Kidney epithelial cell (primary cell): ENCODE measurements at places on chromosomes 1 and 21.

- no peak for DNase-seq
Observed at GRCh38 chr1:82059959-82060358, 259.2 kb downstream of the ADGRL2 start.

- no peak for DNase-seq
Observed at GRCh38 chr21:44854391-44854663, 19.2 kb downstream of the PTTG1IP start.

GRCh38 chr1:17099616-17100340 is 19.5 kb downstream of the PADI2 start:
- DNase-seq = no peak

GRCh38 chr1:33327587-33328325 is 6.9 kb upstream of the A3GALT2 start:
- peak; percentile 85 for DNase-seq

- no peak for DNase-seq
Observed at GRCh38 chr1:41671116-41671755, 186.8 kb upstream of the EDN2 start.

DNA sequence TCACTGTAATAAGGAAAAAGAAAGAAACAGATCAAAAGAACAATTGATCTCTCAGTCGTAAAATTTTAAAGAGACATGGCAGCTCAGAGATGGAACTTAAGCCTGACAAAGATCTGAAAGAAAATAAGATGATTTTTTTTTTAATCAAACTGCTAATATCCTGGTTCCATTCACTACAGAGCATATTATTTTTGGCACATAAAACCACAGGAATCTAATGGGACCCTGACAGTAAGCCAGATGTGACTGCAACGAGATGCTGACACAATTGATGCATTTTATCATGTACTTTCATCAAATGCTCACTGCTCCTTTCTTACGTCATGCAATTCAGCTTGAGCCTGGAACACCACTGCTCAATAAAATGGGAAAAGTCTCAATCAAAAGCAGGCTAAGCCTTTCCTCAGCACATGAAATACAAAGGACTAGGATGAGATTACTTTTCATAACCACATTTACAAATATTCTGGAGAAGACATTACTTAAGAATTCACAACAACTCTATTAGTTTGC is 16.6 kb downstream of the GPATCH2 start:
- DNase-seq = no peak

DNA sequence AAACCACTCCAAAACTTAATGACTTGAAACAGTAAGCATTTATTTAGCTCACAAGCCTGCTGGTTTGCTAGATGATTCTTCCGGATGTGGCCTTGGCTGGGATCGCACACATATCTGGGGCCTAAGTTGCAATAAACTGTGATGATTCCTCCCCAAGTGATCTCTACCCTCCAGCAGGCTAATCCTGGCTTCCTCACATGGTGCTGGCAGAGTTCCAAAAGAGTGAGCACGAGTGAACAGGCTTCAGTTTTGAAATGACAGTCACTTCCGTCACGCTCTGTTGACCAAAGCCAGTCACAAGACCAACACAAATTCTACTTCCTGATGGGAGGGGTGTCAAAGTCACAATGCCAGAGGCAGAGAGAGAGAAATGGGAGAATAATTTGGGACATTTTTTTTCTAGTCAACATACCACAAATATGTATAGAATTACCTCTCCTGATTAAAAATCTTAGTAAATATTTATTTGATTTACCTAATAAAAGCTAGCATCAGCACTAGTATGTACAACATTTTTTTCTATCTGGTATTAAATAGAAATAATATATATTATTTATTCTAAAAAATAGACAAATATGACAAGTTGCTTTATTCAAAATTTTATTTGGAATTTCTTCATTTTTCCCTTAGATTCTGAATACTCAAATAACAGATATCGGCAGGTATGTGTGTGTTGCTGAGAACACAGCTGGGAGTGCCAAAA is 292.7 kb downstream of the TPR start:
- DNase-seq = peak; percentile 77

DNA sequence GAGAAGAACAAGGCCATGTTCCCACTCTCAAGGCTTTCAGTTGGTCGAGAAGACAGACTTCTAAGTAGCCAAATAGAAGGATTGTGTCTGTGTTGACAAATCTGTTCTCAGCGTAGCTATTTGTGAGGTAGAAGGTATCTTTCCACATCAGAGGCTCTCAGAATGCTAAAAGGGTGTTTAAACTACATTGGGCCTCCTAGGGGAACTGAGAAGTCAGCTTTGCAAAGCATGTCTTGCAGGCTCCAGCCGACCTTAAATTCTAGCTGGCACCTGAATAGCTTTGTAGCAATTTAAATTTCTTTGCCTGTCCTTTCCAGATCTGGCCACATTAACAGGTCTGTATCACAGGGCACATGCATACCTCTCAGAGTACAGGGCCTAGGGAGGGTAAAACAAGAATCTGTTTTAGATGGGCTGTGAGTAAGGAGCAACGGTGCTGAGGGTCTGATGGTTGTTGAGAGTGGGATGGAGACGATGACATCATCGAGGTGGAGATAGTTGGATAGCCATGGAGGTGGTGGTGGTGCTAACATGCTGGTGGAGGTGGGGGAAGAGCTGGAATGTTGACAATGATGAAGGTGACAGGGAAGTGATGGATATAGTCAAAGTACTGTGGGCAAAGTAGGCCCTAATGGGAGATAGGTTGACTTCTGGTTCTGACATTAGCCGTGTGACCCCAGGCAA is 17.0 kb upstream of the DMBX1 start:
- no peak for DNase-seq

DNA sequence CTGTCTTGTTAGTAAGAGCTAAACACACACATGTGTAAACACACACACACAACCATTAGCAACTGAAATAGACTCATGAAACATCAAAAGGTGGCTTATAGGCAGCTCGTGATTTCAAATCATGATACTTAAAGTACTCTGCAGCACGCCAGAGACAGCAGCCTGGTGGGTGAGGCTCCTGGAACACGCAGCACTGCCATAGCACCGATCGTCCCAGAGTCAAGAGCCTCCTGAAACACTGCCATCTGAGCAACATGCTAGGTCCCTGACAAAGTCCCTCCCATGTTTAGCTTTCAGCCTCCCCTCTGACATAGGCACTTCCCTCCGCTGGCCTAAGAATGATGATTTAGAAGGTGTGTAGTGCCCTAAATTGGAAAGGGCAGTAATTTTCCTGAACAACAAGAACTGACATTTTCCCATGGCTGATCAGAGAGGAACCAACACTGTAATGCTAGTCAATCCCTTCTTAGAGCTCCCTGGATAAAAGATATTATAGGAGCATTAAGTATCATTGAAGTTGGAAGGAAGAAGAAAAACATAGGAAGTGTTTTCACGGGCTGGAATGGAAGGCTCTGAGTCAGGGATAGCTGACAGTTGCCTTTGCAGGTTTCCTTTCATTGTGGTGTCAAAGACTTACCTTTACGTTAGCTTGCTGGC is 14.1 kb upstream of the DPT start:
- no peak for DNase-seq

GRCh38 chr21:41478319-41479177 is 29.4 kb downstream of the TMPRSS2 start:
- no peak for DNase-seq

DNA sequence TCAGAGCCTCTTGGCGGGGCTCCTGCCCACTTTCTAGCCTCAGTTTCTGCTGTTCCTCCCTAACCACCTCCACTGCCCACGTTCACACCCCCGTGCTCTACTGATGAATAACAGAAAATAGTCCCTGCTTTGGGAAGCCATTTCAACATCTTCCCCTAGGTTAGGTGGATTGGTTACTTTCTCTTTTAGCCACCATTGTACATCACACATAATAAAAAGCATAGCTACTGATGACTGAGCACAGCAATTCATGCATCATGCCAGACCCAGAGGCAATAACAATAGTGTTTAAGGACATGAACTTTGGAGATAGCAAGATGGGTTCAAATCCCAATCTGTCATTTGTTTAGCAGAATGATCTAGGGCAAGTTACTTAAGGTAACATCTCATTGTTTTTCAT is 74.6 kb downstream of the COLGALT2 start:
- no peak for DNase-seq

GRCh38 chr1:170734412-170735175 is 70.7 kb downstream of the PRRX1 start:
- DNase-seq = no peak

DNA sequence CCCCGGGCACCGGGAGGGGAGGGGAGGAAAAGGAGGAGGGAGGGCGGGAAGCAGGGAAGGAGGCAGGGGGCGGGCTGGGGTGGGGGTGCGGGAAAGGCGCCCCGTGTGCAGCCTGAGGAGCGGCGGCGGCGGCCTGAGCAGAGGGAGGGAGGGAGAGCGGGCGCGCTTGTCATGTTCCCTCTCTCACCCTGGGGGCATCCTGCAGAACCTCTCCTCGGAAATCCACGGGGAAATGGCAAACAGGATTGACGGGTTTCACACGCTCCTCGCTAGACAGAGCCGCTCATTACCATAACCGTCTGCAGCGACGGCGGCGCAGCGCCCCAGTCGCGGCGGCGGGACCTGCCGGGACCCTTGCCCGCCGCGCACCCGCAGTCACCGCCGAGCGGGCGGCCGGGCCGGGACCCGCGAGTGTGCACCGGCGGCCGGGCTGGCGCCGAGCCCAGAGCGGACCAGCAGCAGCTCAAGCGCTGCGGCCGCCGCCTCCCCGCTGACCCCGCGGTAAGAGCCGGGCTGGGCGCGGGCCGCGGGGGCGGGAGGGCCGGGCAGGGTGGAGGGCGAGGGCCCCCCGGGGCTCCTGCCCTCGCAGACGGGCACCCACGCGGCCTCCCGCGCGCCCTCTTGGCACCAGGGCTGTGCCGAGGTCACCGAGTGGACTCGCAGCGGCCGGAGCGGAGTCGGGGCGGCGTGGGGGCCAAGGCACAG is at the start of gene SERTAD4:
Gene SERTAD4 (plus strand): TSS at position 286 of the 705 bp plus-strand sequence. CDS start 5,165 bp downstream, outside the sequence.
- DNase-seq = no peak

DNA sequence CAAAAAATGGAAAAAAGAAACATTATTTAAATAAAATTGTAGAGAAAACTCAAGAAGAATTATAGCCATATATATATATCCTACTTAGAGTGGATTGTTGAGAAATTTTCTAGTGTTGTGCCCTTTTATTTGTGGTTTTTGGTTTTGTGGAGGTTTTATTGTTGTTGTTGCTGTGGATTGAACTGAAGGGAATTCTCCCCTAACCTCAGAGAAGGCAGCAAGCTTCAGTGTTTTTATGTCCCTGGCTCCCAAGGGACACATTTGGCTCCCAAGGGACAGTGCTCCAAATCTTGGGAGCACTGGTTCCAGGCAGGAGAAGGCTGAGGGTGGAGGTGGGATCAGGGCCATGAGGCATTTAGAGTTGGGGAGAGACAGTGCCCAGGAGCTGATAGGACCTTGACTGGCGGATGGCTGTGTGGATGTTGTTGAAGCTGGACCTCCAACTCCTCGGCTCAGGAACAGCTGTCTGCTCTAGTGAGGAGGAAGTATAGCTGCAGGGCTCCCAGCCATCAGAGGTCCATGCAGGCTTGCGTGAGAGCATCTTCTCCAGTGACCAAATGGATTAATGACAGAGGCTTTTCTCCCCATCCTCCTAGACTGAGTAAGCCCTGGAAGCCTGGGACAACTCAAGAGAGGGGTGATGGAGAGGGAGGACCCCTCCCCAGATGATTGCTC is 100.5 kb downstream of the TEX35 start:
- DNase-seq = no peak

- peak; percentile 99 for DNase-seq
Observed at GRCh38 chr1:87224201-87224600, 104.5 kb upstream of the LMO4 start.

- no peak for DNase-seq
Observed at GRCh38 chr1:35220976-35221375, 28.0 kb upstream of the SFPQ start.

GRCh38 chr1:224629965-224630364 is 13.8 kb downstream of the CNIH3 start:
- DNase-seq = no peak

DNA sequence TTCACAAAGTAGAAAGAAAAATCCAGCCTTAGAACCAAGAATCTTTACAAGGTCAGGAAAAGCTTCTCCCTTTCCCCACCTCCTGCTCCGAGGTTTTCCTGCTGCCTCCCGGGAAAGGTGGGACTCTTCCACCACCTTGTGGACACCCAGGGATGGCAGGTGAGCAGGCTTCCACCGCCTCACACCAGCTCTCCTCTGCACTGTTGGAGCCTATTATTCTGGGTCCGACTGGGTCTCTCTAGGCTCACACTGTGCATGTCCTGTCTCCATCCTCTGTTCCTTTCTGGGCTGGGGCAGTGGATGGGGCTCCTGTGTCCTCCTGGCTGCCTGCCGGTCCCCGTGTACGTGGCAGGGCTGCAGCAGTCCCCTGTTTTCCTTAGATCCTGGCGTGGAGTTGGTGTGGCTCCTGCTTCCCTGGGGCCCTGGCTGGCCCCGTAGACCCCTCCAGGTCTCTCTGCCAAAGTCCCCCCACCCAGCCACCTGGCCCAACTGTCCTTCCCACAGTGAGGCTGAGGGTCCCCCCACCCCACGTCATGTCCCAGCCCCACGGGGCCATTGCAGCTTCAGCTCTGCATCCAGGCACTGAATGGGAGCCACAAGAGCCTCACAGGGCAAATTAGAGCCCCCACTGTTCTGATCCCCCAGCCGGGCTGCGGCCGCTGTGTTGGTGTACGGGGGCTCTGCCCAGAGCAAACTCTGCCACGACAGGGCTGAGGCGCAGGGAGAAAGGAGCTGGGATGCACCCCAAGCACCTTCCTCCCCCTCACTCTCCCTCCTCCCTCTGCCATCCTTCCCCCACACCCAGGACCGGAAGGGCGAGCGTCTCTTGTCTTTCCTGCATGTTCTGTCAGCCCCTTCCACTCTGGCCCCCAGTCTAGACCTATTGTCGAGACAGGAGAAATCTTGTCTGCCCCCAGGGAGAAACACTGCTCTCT is 3.3 kb upstream of the SLC45A1 start:
- no peak for DNase-seq
